Cerebellar cortex (tissue), 1 donor: ENCODE measurements at places on chromosomes 12 and 14.

DNA sequence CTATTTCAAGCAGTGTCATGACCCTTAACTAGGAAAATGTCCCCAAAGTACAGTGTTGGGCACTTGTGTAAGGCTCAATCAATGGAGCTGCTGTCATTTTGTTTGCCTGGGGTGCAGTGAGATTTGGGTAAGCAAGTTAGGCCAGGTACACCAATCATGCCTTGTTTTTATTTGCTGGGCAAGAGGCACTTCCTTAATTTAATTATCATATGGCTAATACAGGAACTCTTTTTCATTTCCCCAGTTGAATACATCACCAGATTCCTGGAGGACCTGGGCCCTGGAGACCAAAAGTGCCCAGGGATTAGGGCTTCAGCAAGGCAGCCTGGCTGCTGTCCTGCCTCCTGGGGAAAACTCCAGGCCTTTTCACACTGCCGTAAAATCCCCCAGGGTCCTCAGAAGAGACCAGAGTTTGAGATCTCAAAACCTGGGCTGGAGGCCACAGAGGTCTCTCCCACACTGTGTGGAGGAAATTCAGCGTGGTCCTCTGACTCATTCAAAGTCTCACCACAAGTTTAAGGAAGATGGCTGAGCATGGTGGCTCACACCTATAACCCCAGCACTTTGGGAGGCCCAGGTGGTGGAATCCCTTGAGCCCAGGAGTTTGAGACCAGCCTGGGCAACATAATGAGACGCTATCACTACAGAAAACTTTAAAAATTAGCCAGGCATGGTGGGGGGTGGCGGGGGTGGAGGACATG is 28.4 kb upstream of the FOXN3 start:
- no peak for DNase-seq

- DNase-seq = no peak
Observed at GRCh38 chr12:51051787-51052186, 3.7 kb downstream of the LETMD1 start.

- DNase-seq = peak; percentile 52
Observed at GRCh38 chr14:100159094-100159864, at the start of gene DEGS2. TSS of gene DEGS2 (minus strand) at chr14:100159645. CDS start at chr14:100159587, 58 bp downstream.

GRCh38 chr12:80778005-80778541 is 61.4 kb downstream of the MYF5 start:
- no peak for DNase-seq

GRCh38 chr14:103384450-103385151 is 614 bp upstream of the MARK3 start:
- DNase-seq = no peak

DNA sequence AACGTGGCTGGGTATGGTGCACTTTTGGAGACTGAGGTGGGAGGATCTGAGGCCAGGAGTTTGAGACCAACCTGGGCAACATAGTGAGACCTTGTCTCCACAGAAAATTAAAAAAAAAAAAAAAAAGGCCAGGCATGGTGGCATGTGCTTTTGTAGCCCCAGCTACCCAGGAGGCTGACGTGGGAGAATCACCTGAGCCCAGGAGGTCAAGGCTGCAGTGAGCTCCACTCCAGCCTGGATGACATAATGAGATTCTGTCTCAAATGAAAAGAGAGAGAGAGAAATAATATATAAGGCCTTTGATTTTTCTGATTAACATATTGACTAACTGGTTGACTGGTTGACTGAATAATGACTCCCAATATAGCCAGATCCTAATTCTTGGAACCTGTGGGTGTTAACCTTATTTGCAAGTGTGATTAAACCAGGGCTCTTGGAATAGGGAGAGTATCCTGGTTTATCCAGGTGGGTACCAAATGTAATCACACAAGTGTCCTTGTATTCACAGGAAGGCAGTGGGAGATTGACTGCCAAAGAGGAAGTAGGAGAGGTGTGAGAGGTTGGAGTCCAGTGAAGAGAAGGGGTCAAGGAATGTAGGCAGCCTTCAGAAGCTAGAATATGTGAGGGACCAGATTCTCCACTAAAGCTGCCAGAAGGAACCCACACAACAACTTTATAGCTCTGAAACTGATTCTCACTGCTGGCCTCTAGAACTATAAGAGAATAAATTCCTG is 12.0 kb downstream of the YY1 start:
- DNase-seq = no peak

GRCh38 chr14:22994762-22995275 is 12.5 kb upstream of the AJUBA start:
- DNase-seq = peak; percentile 53

- DNase-seq = no peak
Observed at GRCh38 chr12:12722435-12723148, 5.4 kb downstream of the CDKN1B start.

GRCh38 chr12:104641862-104642261 is 185.1 kb downstream of the CHST11 start:
- DNase-seq = no peak

DNA sequence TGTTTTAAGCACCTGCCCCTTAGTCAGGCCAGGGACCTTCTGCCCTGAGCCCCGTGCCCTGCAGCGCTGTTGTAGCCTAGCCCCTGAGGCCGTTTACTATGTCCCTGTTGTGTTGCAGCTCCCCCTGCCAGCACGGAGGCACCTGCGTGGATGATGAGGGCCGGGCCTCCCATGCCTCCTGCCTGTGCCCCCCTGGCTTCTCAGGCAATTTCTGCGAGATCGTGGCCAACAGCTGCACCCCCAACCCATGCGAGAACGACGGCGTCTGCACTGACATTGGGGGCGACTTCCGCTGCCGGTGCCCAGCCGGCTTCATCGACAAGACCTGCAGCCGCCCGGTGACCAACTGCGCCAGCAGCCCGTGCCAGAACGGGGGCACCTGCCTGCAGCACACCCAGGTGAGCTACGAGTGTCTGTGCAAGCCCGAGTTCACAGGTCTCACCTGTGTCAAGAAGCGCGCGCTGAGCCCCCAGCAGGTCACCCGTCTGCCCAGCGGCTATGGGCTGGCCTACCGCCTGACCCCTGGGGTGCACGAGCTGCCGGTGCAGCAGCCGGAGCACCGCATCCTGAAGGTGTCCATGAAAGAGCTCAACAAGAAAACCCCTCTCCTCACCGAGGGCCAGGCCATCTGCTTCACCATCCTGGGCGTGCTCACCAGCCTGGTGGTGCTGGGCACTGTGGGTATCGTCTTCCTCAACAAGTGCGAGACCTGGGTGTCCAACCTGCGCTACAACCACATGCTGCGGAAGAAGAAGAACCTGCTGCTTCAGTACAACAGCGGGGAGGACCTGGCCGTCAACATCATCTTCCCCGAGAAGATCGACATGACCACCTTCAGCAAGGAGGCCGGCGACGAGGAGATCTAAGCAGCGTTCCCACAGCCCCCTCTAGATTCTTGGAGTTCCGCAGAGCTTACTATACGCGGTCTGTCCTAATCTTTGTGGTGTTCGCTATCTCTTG is 7.6 kb downstream of the DLK1 start:
- DNase-seq = no peak

DNA sequence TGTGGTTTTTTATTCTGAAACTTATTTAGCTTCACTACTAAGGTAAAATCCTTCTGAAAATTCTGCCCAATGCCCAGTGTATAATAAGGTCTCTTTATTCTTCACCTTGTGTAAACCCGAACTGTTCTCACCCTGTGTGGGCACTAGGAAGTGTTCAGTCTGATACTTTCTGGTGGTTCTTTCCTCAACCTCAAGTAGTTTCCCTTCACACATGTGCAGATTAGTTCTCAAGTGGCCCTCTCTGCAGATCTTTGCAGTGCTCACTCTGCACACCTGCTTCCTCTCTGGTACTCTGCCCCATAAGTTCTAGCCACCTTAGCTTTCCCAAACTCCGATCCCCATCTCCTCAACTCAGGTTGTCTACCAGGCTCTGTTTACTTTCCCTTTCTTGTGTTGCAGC is 61.6 kb downstream of the RAD51B start:
- no peak for DNase-seq

DNA sequence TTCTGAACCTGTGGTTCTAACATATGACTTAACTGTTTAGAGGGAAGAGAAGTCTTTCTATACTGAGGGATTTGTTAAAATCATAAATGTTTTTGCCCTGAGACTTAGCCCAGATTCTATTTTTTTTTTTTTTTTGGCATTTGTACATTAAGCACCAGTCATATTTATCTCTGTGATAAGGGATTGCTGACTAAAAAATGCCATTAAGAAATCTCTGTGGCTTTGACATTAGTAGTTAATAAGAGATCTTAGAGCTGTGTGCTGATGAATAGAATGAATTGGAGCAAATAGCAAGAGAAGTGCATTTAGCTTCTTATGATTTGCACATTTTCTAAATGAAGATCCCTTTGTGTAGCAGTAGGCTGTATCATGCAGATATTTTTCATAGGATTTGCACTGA is 32.5 kb downstream of the NFYB start:
- no peak for DNase-seq

- no peak for DNase-seq
Observed at GRCh38 chr12:40202095-40203059, 22.4 kb upstream of the LRRK2 start.

GRCh38 chr12:69978020-69978419 is 153.0 kb downstream of the MYRFL start:
- DNase-seq = no peak

DNA sequence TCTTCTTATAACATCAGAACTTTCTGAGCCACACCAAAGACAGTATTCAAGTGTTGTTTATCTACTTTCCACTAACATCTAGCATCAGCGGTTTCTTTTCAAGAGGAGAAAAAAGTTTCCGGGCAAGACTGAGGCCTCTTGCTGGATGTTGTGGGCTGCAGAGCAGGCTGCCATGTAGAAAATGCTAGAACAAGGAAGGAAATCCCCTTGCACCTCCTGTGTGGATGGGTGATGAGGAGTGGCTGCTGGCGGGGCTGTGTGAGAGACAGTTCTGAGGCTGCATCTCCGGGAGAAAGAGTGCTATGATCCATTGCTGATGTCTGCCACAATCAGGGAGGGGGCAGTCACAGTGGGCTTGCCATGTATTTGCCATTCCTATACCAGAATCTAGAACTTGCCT is 37.8 kb upstream of the PPP1CC start:
- DNase-seq = no peak

DNA sequence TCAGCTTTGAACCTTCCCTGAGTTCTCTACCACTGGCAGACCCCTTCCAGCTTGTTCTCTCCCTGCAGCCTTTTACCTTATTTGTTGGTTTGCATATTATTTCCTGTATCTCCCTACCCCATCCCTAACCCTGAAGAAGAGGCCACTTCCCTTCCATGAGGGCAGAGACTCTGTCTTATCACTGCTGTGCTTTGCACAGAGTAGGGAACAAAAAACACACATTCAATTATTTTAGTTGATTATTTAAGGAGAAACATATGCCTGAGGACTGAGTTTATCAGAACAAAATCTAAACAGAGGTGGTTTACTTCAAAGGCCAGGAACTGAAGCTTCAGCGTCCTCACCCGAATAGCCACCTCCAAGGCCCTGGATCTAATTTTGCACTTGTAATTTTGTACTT is 111.7 kb upstream of the RFLNA start:
- no peak for DNase-seq

DNA sequence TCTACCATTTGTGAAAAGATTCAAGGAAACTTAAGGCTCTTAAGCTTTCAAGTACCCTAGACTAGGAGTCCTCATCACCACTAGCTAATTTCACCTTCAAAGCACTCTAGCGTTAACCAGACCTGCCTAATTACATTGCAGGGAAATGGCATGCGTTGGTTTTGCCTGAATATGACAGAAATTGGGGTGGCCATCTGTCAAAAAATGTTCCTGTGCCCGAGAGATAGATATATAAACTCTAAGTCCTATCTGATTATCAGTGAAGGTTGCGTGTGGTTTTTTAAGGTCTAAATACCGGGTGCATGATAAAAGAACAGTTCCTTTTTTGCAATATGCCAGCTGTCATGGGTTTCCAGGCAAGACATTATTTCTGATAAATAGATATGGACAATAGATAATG is 48.3 kb downstream of the SPRING1 start:
- no peak for DNase-seq

- DNase-seq = no peak
Observed at GRCh38 chr12:54411391-54412241, 7.5 kb downstream of the ITGA5 start.

DNA sequence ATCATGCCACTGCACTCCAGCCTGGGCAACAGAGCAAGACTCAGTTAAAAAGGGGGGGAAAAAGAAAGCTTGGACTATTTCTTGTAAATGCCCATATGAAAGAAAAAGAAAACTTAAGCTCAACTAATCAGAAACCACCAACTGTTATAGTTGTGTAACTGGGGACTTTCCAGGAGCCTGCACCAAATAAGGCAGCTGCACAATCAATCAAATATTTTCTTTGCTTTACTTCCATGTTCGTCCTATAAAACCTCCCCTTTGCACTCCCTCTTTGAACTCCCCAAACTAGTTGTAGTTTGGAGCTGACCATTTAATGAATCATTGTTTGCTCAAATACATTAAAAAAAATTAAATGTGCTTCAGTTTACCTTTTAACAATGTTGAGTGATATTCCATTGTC is 54.9 kb downstream of the OTOGL start:
- no peak for DNase-seq

DNA sequence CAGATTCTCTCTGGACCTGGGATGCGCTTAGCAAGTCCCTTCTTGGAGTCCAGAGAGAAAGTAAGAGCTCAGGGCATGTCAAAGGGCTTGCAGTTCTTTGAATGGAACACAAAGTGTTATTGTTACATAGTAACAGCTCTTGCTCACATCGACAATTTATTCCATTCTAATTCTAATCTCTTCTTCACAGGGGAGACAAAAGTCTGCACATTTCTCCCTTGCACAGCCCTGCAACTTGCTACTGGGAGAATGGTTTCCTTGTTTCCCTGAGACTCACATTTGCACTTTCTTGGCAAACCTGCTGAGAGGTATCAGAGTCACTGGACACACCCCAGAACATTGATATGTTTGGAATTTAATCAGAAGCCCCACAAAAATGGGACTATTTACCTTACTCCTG is 209.9 kb upstream of the IGF1 start:
- no peak for DNase-seq

- DNase-seq = no peak
Observed at GRCh38 chr12:80504389-80505163, 60.5 kb downstream of the PTPRQ start.

DNA sequence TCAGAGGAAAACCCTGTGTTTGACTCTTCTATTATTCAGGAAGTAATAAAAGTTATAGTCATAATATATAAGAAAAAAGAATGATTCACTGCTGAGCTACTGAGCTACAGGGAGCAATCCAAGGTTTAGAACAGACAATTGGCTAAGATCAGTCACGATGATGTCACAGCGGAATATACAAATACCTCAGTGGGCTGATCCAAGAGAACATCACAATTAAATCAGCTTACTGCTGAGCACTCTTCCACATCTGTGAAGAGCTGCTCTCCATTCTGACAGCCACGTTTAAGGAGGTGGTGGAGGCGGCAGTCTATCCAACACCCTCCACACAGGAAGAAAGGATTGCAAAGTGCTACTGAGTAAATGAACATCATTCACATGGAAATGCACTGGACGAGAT is 271.0 kb downstream of the APAF1 start:
- DNase-seq = no peak
